Activated CD4-positive, alpha-beta T cell treated with anti-CD3 and anti-CD28 coated beads, Interleukin-2, amount 50 U/mL, for 48 hours (primary cell): ENCODE measurements at places on chromosomes 16 and 17.
A peak's percentile ranks its signal among the peaks of the same experiment; 100 is the strongest.

- DNase-seq = no peak
Observed at GRCh38 chr17:40474419-40475002, 26.9 kb downstream of the TNS4 start.

DNA sequence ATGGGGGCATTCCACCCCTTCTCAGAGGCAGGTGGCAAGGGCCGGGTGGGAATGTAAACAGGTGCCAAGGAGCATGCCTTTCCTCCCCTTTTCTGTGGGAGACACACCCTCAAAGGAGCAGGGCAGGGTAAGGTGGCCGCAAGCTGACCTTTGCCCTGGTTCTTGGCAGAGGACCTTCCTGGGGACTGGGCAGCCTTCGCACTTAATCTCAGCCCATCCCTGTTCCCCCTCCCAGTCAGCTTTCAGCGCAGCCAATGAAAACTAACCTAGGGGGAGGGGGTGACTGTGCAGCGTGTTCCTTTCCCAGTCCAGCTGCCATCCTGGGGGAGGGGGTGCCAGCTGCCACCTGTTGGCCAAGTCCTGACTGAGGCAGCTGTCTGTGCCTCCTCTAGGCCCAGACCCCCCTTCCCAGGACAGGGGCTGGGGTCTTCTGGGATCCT is 2.8 kb downstream of the TRAF4 start:
- no peak for DNase-seq

DNA sequence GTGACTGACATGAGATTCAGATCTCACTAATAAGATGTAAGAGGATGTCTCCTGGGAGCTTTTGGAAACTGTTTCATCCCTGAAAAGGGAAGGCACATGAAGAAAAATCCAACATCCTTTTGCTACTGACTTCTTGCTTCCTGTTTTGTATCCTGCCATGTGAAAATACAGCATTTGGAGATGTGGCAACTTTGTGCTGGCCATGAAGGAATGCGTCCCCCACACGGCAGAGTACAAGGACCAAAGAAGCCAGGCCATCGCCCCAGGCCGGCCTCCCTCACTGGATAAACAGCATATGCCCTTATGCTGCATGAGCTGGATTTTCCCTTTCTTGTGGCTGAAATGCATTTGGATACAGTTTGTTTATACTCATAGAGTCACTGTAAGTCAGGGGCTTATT is 5.5 kb upstream of the HASPIN start:
- DNase-seq = no peak

GRCh38 chr16:10558305-10558704 is 22.1 kb downstream of the EMP2 start:
- DNase-seq = no peak

DNA sequence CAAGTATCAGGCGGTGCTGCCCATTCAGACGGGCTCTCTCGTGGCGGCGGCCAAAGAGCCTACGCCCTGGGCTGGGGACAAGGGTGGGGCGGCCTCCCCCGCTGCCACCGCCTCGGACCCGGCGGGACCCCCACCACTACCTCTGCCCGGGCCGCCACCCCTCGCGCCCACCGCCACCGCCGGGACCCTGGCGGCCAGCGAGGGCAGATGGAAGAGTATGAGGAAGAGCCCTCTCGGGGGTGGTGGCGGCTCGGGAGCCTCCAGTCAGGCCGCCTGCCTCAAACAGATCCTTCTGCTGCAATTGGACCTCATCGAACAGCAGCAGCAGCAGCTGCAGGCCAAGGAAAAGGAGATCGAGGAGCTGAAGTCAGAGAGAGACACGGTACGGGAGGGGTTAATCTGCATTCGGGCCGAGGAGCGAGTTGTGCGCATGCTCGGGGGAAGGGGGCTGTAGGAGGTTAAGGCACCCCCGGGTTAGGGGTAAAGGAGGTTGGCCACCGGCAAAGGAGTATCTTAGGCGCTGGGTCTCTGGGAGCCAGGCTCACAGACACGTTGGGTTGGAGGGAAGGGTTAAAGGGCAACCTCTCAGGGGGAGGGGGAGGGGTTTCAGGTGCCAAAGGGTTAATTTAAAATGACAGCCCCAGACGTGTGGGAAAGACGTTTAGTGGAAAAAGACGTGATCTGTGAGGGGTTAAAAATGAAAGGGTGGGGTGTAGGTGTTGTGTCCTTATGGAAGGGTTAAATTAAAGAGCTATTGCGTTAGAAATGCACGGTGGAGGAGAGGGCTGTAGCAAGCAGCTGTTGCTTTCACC is 1.4 kb downstream of the MSL1 start:
- peak; percentile 64 for DNase-seq
